ENCODE measurements at places on chromosomes 2 and 18. TPM values are rescaled to one million over a fixed set of nuclear protein-coding genes. Genes with fewer than 3 reads are reported as not detected.

DNA sequence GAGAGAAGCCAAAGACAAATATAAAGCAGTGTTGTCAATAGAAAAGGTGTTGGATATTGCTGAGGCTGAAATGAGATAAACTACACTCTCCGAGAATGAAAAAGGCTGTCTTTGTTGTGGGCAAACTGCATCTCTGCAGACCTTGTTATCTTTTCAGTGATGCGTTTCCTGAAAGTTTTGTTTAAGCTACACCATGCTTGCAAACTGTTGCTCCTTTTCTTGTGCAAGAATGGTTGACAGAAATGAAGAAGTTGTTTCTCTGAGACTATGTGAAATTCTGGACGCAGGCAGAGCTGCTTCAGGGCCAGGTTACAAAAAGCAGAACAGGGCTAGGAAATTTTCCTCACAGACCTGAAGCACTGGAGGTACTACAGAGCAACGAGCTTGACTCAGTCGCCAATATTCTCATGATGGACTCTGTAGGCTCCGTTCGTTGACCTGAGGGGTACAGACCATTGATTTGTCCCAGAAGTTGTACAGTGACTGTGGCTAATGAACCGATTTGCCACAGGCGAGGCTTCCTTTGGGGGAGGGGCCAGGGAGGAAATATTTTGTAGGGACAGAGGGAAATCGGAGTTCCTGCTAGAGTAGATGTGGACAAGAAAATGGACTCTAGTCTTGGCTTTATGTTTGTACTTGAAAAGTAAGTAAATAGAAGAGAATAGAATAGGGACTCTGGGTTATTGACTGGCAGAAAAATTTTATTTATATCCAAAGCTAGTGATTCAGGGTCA, 3.5 kb upstream of the ATL2 start:
- DNase-seq = no peak

- peak; percentile 23 for DNase-seq
Observed at GRCh38 chr2:226794196-226794661, 5.4 kb downstream of the IRS1 start.

DNA sequence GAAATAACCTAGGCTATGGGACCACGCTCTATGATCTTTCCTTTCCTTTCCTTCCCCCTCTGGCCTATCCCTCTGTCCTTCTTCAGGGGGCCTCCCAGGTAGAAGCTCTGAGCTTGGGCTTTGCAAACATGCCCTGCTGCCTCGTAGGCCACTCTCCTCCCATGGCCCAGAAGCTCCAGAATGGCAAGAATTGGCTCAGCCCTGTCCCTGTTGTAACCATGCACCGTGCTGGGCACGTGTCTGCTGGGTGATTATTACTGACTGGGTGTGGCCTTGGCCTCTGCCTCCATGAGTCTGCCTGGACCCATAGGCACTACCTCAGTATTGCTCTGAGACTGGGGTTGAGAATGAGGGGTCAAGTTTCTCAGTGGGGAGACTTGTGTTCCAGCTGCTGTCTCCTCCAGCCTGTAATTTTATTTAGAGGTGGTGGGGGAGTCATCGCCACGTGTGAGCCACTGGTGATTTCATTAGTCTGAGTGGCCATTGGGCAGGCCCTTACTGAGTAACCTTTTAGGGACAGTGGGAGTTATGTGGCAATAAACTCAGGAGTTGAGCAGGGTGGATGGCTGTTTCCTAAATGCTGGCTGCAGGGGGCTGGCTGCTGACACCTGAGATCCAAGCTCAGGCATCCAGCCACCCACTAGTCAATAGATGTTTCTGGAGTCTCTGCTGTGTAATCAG, 157.9 kb downstream of the CLIP4 start:
- DNase-seq = no peak

The AQP12A gene
- total RNA-seq = not detected

The SCRN3 gene
- total RNA-seq = 24.2 TPM

The CROCC2 gene
- not detected for total RNA-seq

DNA sequence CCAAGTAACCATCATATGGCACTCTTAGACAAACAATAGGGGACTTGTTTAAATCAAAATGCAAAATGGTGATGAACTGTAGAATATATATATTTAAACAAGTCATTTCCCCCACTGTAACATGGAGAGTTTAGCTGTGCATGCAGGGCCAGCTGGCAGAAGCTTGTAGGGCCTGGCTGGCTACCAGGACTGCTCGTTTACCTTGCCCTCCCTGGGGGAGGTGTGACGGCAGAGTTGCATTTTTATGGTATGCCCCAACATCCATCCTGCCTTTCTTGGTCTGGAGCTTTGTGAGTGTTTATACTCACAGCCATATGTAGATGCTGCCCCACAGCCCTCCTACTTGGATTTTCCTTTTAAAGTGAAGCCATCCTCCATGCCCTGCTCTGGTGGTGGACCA, 101.7 kb upstream of the ZFP36L2 start:
- no peak for DNase-seq

DNA sequence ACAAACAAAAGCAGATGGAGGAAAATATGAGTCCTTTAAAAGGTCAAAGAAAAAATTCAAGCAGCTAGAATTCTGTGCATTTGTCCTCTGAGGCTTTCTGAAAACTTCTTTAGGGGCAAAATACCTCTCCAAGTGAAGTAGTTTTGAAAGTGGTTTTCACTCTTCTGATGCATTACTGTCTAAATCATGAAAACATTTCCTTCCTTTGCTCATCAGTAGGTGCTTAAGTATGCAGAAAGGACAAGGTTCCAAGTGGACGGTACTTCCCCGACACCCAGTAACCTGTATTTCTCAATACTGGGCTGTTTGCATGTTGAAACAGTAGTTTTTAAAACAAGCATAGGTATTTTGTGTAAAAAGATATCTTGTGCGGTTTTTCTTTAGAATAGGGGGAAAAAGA, 189.1 kb upstream of the ERBB4 start:
- DNase-seq = no peak

The ALPP gene
- total RNA-seq = not detected

The TGOLN2 gene
- total RNA-seq = 73.7 TPM

The AQP4 gene
- total RNA-seq = not detected

DNA sequence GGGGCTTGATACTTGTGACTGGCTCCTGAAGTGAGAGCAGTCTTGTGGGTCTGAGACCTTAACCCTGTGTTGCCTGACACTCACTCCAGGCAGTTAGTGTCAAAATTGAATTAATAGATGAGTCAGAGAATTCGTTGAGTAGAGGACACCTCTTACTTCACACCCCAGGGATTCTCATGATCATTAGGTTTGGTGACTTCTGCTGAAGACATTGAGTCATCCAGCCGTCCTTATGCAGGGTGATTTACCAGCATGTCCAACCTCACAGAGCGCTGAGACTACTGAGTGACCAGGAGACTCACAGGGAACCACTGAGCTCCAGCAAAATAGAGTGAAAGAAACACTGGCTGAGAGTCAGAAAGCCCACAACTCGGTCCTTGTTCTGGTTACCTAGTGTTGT, 36.0 kb upstream of the EVA1A start:
- DNase-seq = peak; percentile 71

DNA sequence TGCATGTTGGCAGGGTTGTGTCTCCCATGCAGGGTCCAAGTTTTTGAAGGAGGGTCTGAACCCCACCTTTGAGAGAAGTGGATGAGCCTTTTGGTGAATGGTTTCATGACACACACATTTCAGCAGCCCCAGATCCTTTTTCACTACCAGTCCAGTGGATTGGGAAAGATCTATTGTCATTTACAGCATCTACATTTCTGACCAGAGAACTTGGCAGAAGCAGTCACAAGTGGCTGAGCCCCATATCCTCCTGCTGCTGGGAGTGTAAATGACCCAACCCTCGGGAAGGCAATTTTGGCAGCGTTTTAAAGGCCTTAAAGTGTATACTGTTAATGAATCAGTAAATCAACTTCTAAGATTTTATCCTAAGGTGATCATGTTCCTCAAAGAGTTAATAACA, 174.1 kb upstream of the RASGRP3 start:
- DNase-seq = no peak

The EFR3B gene
- 5.6 TPM for total RNA-seq

- DNase-seq = no peak
Observed at GRCh38 chr18:34120294-34120693, 104.4 kb downstream of the NOL4 start.

DNA sequence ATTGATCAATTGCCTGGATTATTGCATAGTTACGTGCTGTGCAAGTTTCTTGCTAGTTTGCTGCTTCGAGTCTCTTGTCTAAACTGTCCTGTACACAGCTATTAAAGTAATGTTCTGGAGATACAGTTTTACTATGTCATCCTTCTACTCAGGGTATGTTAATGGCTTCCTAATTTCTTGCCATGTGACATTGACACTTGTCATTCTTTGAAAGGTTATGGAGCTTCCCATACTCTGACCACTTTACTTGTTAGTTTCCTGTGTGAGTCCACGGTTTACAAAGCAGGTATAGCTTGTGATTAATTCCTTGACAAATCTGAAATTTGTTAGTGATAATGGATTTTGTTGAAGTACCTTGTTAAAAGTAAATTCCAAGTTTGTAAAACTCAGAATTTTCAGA, 80.5 kb downstream of the PHLPP1 start:
- no peak for DNase-seq
